ENCODE measurements at places on chromosomes 1 and 21. TPM values are rescaled to one million over a fixed set of nuclear protein-coding genes. Genes with fewer than 3 reads are reported as not detected.
A peak's percentile ranks its signal among the peaks of the same experiment; 100 is the strongest.

GRCh38 chr1:108117945-108118902 lies 81.9 kb downstream of the SLC25A24 start:
- DNase-seq = no peak

DNA sequence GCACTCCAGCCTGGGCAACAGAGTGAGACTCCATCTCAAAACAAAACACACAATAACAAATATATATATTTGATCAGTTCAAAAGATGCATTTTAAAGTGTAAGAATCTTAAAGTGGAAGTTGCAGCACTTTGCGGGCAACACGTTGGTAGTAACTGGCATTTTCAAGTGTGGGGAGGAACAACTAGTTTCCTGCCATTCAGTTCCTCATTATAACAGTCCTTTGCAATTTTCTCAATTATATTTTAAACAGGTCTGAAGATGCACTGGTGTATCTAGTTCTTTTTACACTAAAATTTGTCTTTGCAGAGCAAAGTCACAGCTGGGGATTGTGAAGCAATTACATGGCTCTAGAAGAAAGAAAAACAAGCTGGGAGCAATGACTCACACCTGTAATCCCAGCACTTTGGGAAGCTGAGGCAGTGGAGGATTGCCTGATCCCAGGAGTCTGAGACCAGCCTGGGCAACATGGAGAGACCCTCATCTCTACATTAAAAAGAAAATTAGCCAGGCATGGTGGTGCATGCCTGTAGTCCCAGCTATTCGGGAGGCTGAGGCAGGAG lies 25.3 kb downstream of the RRAGC start:
- no peak for DNase-seq

- DNase-seq = no peak
These were observed 45.2 kb downstream of the H3-3A start for GRCh38 chr1:226107471-226108460.

DNA sequence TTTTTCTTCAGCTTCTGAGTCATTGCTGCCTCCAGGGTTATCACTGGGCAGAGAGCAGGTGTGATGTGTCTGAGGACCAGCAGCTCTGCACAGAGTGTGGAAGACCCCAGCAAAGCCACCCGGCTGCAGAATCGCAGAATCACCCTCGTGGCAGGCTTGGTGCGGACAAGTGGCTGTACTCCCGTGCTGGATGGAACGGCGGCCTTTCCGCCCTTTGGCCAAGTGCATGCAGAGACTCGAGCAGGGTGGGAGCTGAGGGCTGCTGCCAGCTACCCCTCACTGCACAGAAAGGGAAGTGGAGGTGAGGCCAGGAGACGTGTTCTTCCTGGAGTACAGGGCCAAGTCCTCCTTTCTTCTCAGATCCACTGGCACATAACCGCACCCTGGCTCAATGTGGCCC lies 162.5 kb downstream of the PCBP3 start:
- DNase-seq = no peak

GRCh38 chr1:86207323-86207722 lies 50.8 kb upstream of the COL24A1 start:
- peak; percentile 52 for DNase-seq

- DNase-seq = no peak
These were observed 26.2 kb upstream of the CD1D start for GRCh38 chr1:158154501-158154900.

DNA sequence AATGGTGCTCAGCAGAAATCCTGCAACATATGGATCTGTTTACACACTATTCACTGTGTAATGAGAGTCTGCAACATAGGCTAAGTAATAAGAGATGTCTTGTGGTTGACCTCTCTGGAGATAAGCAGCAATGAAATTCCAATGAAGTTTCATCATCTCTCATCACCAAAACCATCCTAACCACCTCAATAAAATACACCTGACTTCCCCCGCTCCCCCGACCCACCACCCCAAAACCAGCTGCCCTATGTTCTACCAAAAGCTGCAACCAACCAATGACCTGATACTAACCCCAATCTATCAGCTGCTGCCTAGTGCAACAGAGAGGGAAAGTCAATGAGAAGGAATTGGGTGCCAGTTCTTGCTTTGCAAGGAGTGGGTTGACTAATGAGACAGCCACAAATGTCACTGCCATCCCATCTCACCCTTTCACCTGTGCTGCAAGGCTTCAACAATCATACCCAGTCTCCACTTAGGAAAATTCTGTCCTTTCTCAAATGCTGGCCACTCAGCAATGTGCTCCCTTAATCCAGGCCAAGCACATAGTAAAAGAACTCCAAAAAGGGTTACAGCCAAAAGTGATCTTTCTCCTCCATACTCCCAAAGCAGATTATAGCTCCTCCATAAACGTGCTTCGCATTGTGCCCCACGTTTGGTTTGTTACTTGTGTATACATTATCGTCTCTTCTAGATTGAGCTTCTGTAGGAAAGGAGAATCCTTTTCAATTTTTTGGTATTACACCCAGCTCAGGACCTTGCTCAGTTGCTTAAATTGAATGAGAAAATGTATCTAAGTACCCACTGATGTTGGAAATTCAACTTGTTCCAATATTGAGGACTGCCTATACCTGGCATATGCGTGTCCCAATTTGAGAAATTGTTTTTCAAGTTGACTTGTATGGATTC lies 29.0 kb downstream of the MRPL39 start:
- no peak for DNase-seq

- DNase-seq = no peak
These were observed 124.6 kb downstream of the PEX14 start for GRCh38 chr1:10599194-10599861.

GRCh38 chr1:98735756-98736155 lies 74.2 kb downstream of the SNX7 start:
- DNase-seq = no peak

DNA sequence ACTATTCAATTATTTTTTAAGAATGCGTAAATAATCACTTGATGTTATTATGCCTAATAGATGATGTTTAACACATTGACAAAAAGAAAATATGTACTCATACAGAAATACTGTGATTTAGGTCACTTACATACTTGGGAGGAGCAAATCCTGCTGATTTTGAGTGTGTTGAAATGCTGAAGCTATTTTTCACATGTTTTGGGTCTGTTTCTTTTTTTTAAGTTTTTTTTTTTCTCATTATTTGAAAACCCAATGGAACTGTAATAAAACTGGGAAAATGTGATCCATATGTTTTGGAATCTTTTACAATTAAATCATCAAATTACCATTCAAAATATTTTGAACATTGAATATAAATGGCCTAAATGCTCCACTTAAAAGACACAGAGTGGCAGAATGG lies 366.2 kb upstream of the ADAMTS5 start:
- DNase-seq = no peak

DNA sequence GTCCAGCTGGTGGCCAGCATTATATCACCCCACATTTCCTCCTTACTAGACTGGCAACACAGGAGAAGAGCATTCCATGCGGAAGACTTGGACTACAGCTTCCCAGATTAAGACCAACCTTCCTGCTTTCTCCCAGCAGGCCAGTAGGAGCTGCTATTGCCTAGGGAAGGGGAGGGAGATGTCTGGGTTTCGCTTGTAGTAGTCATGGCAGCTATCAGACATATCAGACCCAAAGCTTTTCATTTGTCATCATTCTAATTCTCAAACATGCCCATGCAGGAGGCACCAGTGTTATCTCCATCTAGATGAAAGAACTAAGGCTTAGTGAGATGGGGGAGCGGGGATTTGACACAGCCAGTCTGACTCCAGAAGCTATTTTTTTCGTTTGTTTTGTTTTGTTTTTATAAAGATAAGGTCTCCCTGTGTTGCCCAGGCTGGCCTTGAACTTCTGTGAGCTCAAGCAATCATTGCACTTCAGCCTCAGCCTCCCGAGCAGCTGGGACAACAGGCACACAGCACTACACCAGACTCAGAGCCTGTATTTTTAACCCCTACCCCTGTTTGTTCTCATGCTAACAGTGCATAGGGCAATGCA lies 4.5 kb downstream of the PLA2G2A start:
- DNase-seq = peak; percentile 58

DNA sequence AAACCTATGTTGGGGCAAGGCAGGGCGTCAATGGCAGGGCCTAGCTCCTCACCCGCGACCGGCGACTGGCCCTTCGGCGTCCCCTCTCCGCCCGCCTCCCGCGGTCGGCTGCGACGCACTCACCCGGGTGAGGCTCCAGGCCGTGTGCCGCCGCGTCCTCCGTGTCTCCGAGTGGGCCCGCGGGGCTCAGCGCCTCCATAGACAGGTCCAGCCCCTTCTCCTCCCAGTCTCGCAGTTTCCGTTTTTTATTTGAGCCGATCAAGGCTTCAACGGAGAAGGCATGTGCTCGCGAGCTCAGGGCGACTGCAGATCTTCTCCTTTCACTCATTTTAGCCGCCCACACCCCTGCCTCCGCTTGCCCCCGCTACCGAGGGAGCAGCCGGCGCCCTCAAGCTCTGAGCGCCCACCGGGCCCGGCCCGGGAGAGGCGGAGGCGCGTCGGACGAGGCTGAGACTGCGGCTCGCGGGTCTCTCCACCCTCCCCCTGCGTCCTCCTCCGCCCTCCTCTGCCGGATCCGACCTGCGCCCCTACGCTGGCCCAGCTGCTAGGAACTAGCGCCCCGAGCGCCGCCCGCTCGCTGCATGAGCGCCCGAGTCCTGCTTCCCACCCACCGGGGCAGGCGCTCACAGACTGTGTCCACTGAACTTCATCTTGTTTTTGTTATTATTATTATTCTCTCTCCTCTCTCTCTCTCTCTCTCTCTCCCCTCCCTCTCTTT lies 516 bp downstream of the TBX15 start:
- no peak for DNase-seq

GRCh38 chr1:234768569-234769283 lies 158.7 kb upstream of the IRF2BP2 start:
- no peak for DNase-seq

GRCh38 chr1:198086051-198086745 lies 70.6 kb upstream of the NEK7 start:
- no peak for DNase-seq

- DNase-seq = no peak
These were observed 601.5 kb upstream of the ZP4 start for GRCh38 chr1:238492271-238492670.

- peak; percentile 48 for DNase-seq
These were observed 95.4 kb upstream of the KLHDC7A start for GRCh38 chr1:18385239-18385790.

DNA sequence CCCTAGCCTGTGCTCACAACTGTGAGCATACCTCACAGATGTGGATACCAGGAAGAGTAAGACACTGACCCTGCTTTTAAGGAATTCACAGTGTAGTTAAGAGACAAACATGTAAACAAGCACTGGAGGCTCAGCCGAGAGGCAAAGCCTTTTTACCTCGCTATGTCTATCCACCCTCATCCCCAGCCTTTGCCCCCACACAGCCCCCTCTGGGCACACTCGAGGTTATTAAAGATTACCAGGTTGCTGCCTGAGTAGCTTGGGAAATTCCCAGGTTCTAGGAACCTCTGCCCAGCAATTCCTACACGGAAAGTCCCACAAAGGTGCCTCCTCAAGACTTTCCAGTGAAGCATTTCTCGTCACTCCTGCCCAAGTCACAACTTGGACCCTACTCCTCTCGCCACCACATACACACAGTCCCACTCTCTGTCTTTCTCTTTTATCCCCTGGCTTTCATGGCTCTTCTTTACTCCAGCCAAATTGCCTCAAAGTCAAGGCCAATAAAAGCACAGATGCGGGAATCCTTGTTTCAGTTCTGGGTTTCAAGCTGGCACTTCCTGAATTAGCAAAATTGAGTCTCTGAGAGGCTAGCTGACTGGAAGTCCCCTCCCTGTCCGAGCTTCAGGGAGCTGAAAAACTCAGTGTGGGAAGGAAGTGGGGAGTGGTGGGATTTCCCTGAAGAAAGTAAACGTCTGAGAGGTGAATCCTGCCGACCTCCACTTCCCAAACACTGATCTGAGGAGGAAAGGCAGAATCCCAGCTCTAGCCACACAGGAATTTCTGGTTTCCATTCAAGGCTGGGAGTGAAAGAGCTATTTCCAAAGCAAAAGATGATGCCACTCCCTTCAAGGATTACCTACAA lies 7.6 kb downstream of the DENND2D start:
- DNase-seq = no peak

The HSPG2 gene
- total RNA-seq = 307 TPM

The RNU1-4 gene
- total RNA-seq = 5,988 TPM

The ALPL gene
- 14.7 TPM for total RNA-seq

The LAX1 gene
- 0.26 TPM for total RNA-seq

The NEXN gene
- 218 TPM for total RNA-seq

The LRRC47 gene
- total RNA-seq = 41.4 TPM

The RPS27 gene
- 949 TPM for total RNA-seq

The GPR61 gene
- total RNA-seq = not detected

Measured in left cardiac atrium (tissue), 4 donors.